ENCODE measurements at places on chromosomes 5 and 9. TPM values are rescaled to one million over a fixed set of nuclear protein-coding genes. Genes with fewer than 3 reads are reported as not detected.

The CLIC3 gene
- total RNA-seq: not detected

The CRHBP gene
- total RNA-seq: 41.6 TPM

The TEX48 gene
- not detected for total RNA-seq

The ZNF367 gene
- 31.6 TPM for total RNA-seq

The CKMT2 gene
- not detected for total RNA-seq

The PRR16 gene
- not detected for total RNA-seq

The EIF4E1B gene
- 2.4 TPM for total RNA-seq

The CTXN3 gene
- not detected for total RNA-seq

The SLC1A3 gene
- not detected for total RNA-seq

- DNase-seq: no peak
These were observed 923.0 kb upstream of the SEMA6A start for GRCh38 chr5:117497601-117498000.

DNA sequence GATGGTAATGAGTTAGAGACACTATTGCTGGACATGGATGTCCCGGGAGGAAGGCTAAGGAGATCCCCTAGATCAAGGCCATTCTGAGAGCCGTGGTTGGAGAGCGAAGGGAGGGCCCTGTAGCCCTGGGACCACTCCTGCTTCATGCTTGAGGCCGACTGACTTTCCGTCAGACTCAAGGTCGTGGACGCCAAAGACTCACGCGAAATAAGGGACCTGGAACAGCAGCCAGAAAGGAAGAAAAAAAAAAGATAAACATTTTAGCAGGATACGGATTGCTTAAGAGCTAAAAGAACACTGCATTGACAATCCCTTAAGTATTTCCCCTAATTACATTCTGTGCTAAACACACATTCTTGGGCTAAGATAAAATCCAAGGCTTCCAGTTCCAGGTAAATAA is 181.2 kb downstream of the GLIS3 start:
- DNase-seq: no peak

GRCh38 chr5:101370181-101370580 is 467.1 kb upstream of the ST8SIA4 start:
- no peak for DNase-seq

GRCh38 chr5:110218981-110219380 is 507.5 kb downstream of the TMEM232 start:
- DNase-seq: no peak

- DNase-seq: no peak
These were observed 118.0 kb downstream of the EGFLAM start for GRCh38 chr5:38376404-38376803.

DNA sequence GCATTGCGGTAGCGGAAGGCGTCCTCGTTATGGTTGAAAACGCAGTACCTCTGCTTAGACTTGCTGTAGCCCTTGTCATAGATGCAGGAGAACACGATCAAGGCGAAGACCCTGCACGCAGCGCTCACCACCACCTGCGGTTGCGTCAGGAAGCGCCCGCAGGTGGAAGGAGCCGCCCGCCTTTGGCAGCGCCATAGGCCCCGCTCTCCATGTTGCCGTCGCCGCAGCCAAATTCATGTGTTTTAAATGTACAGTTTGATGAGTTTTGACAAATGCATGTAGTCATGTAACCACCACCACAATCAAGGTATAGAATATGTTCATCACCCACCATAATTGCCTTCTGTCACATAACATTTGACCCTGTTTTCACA is 84.9 kb upstream of the CEP78 start:
- DNase-seq: no peak

DNA sequence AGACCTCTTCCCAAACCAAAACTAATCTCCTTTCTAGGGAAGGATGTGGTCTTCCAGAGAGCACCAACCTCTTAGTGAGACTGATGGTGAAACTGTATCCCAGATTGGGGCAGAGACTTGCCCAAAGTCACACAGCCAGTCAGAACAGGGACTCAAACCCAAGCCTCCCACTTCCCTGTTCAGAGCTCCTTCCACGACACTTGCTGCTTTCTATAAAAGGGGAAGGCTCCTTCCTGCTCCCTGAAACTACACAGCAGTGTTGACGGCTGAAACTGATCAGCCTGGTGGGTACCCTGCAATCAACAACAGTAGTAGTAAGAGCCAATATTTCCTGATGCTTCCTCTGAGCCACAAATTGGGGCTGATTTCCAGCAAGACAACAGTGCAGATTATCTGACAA is 1.5 kb downstream of the TOR2A start:
- DNase-seq: no peak

- DNase-seq: no peak
These were observed 99.4 kb downstream of the VCAN start for GRCh38 chr5:83570916-83571315.

DNA sequence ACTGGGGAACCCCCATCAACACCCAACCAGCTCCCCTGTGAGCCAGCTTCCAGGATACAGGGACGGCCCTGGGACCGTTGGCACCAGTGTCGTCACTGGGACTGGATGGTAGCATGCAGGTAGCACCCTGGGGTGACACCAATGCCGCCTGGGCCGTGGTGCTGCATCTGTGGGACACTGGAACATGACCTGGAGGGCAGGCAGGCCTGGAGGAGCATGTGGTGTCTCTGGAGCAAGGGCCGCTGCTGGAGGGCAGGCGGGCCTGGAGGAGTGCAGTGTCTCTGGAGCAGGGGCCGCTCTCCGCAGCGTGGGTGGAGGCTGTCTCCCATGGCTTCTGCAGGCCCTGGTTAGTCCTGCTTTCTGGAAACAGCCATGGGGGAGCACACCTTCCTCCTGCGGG is 13.1 kb downstream of the LPCAT1 start:
- DNase-seq: no peak

- DNase-seq: peak; percentile 75
These were observed 19.2 kb upstream of the TOR1B start for GRCh38 chr9:129783516-129784361.

DNA sequence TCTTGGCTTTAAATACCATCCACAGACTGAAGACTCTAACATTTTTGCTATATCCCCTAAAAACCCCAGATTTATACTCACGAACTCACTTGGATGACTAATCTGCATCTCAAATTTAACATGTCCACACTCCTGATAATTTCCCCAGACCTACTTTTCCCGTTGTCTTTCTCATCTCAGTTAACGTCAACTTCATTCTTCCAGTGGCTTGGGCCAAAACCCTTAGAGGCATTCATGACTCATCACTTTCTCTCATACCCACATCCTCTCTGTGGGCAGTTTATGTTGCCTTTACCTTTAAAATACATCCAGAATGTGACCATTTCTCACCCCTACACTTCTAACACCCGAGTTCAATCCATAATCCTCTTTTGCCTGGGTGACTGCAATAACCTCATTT is 96.7 kb downstream of the EDIL3 start:
- DNase-seq: no peak

DNA sequence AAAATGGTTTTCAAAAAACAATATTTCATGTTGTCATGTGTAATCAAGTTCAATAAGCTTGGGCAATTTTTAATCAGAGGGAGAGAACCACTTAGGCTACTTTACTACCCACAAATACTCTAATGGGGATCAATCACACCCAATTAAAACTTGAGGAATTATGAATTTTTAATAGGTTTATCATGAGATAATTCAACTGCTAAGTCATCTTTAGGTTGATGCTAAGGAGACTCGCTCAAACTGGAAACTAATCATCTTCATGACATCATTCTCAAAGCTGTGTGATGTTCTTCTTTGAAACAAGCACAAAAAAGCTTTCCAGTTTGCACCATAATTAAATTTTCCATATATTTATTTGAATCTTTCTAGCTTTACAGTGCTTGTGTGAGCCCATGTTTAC is 867.5 kb downstream of the MAT2B start:
- no peak for DNase-seq

DNA sequence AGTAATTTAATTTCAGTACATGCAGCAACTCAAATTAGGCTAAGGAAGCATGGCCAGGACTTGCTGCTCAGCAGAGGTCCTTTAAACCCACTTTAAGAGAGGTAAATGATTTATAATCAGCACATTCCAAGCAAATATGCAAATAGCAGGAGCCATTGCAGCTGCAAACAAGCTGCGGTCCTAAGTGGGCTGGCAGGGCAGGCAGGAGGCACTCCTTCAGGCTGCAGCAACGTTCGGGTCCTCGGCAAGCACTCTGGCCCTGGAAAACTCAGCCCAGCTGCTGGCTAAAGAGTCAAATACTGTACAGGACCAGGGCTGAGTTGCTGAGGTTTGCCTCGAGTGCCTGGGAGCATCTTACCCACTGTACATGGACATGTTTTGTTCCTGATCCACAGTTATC is 126.9 kb downstream of the FSTL4 start:
- DNase-seq: no peak

Data from OCI-LY7 (cell line).